Neuronal stem cell (in vitro differentiated cells): ENCODE measurements at places on chromosomes 2 and 18.
A peak's percentile ranks its signal among the peaks of the same experiment; 100 is the strongest.

- no peak for DNase-seq
Measured at GRCh38 chr2:57575700-57576268, 470.8 kb upstream of the VRK2 start.

- no peak for DNase-seq
Measured at GRCh38 chr2:26461601-26462023, 16.3 kb downstream of the OTOF start.

GRCh38 chr2:197198890-197199289 lies 111.7 kb downstream of the ANKRD44 start:
- no peak for DNase-seq

DNA sequence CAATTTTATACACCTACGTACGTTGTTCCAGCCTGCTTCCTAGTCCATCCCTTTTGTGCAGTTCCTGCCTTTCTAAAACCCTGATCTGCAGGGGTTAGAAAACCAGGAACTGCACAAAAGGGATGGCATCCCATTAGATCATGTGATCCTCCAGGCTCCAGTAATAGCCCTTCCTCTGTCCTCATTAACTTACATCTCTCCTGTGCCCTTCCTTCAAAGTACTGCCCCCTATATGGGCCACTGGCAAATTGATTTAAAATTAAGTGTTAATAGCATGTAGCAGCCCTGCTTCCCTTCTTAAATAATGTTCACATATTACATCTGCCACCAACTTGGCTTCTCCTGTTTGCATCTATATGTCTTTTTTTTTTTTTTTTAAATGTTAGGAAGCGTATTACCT lies 61.3 kb upstream of the NXPH2 start:
- no peak for DNase-seq

DNA sequence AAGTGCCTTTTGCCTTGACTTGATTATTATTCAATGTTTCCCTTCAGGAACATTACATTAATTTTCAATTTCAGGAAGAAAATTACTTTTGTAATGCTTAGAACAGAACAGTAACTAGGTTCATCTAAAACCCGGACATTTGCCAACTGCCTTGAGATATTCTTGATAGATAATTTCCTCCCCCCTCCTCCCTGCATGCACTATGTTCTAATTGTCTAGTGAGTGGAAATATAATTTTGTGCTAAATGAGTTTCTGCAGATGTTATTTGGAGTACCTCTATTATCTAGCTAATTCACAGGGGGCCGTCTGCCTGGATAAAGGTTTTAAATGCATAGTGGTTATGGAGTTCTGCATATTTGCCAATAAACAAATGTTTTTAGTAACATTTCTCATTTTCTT lies 200.3 kb upstream of the SLC39A10 start:
- DNase-seq, result no peak

DNA sequence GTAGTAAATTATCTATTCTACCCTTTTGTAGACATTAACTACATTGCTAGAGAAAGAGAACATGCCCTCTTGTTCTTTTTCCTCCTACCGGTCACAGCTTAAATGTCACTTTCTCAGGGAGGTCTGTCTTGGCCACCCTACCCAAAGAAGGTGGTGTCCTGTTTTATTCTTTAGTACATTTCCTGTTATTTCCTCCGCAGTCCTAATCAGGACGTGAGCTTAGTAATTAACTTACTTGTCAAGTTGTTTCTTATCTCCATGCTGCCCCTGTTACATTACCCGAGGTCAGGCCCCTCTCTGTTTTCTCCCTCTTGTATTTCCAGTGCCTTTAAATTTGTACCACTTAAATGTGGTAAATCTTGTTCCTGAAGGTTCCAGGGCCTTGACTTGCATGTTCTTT lies 73.7 kb upstream of the RMDN2 start:
- DNase-seq, result no peak

- DNase-seq, result no peak
Measured at GRCh38 chr2:241613017-241613780, 23.8 kb downstream of the THAP4 start.

GRCh38 chr2:23322567-23323197 lies 62.3 kb upstream of the KLHL29 start:
- no peak for DNase-seq

DNA sequence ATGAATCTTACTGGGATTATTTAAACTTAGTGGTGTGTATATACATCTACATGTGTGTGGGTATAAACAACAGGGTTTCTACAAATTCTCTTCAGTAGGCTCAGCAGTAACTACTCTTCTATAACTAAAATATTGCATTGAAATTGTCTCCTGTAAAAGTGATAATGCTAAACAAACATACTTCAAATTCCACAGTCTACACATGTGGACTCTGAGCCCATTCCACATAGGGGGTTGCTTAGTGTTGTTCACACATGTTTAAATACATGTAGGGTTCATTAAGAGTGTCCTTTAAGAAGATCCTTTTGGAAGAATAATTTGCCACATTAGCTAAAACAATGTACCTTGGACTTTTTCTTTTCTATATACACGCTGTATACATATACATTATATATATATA lies 152.8 kb upstream of the VRK2 start:
- DNase-seq, result no peak

DNA sequence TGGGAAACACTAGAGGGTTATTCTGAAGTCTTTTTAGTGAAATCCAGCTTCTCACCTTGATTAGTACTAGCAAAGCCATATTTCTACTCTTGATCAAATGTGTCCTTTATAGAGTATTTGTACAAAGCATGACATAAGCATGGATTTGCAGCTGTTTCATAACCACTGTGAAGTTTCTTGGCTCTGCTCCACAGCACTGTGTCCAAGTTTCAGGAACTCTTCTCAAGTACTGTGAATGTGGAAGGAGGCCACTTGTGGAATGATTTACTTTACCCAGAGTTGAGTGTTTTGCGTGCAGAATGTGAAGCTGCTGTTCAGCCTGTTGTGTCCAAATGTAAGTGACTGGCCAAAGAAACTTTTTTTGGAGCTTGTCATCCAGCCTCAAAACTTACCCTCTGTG lies 16.2 kb upstream of the MAPRE2 start:
- DNase-seq, result no peak

DNA sequence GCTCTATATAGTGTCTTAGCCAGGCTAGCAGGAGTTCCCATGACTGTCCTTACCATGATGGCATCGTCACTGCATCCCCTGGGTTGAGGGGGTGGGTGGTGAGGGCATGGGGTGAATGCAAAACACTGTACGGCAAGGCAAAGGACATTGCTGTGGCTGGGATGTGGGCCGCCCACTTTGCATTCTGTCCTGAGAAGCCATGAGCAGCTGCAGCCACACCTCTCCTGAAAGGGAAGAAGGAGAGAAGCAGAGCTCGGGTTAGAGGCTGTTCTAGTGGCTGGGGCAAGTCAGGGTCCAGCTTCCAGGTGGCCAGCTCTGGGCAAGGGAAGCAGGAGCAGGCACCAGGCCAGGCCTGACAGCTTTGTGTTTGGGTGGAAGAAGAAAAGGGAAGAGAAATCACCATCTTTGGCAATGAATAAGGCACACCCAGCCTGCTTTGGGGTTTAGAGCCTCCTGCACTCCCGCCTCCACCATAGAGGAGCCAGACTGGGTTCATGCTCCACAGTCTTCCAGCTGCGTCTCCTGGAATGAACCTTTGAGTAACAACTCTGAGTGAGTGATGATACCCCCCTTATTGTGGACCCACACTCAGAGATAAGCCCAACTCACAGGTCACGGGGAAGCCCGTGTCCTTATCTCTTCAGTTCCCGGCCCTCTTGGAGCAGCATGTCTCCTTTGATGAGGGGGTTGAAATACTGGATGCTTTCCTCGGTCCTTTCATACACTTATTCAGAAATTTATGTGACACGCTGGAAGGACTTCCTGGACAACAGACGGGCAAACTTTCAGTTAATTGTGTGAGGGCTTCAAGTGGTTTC lies 63.4 kb downstream of the INPP4A start:
- DNase-seq, result no peak

DNA sequence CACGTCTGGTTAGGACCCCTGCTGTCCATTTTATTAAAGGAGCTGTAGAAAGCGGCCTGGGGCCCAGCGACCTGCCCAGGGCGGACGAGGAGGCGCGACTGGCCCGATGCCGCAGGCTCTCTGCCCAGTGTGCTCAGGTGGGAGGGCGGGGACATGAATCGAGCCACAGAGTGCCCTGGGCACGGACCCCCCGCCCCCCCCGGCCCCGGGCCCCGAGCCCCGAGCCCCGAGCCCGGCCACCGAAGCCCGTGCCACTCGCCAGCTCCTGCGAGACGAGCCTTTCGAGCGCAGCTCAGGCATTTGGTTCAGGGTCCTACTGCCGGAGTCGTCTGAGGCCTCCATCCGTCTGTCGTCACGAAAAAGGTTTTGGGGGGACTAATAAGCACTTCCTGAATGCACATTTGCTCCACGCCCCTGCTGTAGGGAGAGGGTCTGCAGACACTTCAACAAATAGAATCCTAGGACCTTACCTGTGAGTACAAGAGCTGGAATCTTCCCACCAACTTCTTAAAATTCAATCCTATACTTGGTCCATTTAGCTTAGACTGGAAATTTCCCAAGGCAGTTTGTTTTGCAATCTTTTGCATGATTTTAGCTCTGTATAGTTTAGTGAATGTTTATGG lies 602 bp upstream of the ADAM17 start:
- no peak for DNase-seq

- DNase-seq, result peak; percentile 72
Measured at GRCh38 chr2:25251422-25252273, 83.3 kb upstream of the POMC start.

- no peak for DNase-seq
Measured at GRCh38 chr2:33644215-33644614, 45.1 kb upstream of the FAM98A start.

DNA sequence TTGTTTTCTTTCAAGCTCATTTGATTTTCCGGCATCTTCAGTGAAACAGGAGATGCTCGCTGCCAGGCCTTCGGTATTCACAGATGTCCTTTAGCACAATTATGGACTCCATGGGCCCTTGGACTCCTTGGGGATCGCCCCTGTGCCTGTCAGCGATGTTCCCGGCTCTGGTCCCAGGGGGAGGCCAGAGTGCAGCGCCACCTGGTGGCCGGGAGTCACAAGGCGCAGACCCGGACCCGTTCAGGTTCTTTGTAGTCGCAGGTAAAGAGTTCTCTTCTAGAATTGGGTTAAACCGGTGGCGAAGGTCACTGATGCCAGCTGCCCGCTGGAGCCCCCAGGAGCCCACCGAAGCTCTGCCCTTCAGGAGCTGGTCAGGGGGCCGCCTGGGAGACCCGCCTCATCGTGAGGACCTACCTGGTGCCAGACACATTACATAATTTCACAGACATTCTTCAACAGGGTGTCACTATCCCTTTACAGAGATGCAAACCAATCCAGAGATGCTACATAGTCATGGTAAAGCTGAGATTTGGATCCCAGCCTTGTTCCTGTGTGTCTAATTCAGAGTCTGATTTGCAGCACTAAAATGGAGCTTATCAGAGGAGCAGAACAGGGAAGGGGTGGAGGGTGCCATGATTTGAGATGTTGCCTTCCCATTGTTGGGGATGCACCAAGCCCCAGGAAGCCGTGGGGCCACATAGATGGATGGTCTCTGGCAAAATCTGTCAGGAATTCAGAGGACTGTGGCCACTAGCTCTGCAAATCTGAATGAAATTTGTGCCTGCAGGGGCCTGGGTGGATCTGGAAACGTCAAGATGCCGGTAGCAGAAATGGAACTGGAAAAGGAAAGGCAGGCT lies 6.0 kb upstream of the INPP5D start:
- DNase-seq, result peak; percentile 57

- no peak for DNase-seq
Measured at GRCh38 chr2:37907501-37908225, 17.4 kb upstream of the RMDN2 start.

DNA sequence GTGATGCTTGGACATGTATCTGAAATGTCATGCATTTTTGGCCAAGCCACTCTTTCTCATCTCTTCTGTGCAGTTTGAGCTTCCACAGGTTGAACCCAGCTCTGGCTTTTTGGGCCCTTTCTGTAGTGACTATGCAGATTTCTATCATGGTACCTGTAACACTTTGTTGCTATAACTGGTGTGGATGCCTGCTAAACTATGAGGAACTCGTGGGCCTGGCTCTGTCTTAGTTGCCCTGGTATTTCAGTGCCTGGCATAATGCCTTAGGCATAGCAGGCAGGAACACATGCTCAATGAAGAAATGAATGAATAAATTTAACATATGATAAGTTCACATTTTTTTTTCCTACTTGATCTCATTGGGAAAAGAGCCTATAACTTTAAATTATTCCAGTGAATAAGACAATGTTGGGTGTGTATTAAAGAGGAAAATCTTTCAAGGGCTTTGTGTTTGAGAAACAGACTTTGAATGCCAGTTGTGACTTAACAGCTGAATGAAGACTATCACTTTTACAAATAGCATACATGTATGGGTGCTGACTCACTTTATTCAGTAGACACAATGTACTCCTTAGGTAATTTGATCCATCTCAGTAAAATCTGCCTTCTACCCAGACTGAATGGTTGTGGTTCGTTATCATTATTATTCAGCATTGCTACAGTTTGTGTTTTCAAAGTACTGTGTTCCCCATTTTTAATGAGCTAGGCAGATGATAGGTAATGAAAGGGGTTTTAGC lies 86.4 kb upstream of the MAP4K3 start:
- DNase-seq, result no peak

GRCh38 chr2:37414470-37414949 lies 70.1 kb downstream of the QPCT start:
- peak; percentile 44 for DNase-seq

DNA sequence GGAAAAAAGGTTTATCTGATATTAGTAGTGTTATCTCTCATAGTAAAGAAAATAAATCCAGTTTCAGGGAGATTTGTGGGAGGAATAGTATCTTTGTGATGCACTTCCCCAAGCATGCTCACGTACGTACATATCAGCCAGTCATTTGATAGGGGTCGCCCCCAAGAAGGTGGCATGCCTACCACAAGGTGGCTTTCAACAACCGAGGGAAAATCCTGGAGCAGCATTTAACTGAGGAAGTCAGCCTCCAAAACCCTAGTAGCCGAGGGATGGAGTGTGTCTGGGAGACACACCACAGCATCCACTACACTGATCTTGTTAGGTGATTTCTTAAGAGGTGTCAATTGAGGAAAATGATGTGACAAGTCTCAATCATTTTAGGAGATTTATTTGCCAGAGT lies 623.9 kb downstream of the NYAP2 start:
- no peak for DNase-seq

GRCh38 chr18:79400091-79400590 lies 4.4 kb downstream of the NFATC1 start:
- no peak for DNase-seq

DNA sequence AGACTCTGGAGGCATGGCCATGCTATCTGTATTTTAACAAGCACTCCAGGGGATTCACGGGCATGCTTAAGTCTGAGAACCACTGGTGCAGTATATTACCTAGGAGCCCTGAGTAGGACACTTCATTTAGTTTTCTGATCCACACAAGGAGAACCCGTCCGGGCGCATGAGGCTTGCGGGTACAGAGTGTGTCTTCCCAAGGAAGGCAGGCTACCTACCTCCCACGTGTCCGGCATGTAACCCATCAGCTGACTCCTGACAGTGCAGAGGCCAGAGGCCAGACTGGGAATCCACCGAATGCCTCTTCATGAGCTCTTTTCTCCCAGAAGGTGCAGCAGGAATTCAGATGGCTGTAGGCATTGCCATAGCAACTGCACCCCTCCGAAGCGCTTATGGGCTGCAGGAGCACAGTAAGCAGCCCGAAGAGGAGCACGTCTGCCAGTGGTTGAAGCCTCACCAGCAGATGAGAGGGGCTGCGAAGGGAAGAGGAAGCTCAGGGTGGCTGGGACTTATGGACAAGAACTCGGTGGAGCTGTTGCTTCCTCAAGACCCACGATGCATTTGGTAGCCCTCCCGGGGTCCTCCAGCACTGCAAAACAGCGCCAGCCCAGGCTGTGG lies 33.8 kb upstream of the DNMT3A start:
- DNase-seq, result no peak

GRCh38 chr2:177072090-177072489 lies 140.5 kb upstream of the HNRNPA3 start:
- no peak for DNase-seq
